Activated naive CD4-positive, alpha-beta T cell (primary cell): ENCODE measurements at places on chromosomes 11 and 22.

DNA sequence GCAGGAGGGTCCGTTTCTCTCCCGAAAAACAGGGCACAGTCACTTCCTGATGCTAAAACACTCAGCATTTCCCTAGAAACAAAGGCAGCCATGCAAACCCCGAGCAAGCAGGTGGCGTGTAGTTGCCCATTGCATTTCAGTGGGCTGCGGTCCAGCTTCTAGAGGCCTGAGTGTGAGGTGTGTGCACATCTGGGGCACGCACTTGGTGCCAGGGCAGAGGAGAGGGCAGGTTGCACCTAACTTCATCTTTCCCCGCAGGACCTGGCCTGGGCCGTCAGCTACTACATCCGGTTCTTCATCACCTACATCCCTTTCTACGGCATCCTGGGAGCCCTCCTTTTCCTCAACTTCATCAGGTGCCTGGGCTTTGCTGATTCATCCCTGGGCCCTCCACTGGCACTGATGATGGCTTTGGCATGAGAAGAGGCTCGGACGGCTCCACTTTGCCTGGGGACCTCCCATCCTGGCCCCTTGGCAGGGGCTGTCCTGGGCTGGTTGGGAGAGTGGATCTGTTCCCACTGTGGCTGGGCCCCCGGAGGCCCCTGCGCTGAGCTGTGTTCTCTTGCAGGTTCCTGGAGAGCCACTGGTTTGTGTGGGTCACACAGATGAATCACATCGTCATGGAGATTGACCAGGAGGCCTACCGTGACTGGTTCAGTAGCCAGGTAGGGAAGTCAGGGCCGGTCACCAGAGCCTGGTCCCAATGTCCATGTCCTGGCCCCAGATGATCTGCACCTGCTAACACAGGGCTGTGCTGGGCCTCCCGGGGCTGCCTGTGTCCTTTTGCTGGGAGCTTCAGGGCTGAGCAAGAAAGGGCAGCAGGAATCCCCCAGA, 28.4 kb downstream of the FADS3 start:
- DNase-seq = no peak

DNA sequence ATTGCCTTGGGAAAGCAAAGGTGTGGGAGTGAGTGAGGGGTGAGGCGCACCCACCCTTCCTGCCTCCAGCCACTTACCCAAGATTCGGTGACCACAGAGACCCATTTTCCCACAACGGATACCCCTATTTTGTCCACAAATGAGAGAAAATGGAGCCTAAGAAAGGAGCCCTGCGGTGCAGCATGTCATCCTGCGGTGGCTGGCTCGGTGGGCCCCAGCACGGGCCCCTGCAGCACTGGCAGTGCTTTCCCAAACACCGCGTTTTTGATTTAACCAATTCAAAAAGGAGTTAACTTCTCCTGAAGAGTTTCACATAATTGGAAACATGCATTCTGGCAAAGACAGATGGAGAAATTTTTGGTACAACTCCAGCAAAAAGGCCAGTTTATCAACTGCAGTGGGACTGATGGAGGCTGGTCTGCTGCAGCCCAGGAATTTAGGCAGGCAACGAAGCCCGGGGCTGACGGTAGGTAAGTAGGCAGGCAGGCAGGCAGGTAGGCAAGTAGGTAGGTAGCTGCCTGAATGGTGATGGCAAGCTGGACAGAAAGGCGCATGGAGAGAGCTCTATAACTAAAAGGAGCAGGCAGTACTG, 84.2 kb downstream of the FDX1 start:
- no peak for DNase-seq

GRCh38 chr11:9176550-9176949, 85.2 kb upstream of the SCUBE2 start:
- no peak for DNase-seq

DNA sequence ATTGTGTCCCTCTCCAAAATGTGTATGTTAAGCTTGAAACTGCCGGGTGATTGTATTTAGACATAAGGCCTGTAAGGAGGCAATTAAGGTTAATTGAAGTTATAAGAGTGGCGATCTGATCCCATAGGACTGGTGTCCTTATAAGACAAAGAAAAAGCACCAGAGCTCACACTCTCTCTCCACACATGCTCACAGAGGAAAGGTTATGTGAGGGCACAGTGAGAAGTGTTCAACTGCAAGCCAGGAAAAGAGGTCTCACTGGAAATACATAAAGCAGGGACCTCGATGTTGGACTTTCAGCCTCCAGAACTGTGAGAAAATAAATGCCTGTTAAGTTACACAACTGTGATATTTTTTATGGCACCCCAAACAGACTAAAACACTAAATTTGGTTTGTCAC, 1233.8 kb upstream of the CNTN5 start:
- DNase-seq = no peak

GRCh38 chr22:43109511-43109910, 1.0 kb upstream of the BIK start:
- no peak for DNase-seq

DNA sequence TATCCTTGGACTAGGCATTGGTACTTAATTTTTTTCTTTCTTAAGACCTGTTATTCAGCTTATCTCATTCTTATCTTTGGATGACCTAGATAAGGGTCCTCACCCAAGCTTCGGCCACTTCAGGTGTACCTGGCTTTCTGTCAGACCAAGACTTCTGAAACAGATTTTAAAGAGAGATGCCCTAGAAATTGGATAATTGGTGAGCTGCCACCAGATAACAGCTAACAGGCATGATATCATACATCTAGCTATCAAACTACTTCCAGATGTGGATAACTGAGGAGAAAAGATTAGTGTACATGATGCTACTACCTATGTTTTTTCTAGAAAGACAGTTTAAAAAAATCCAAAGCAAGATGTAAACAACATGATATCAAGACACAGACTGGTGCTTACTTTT, 52.9 kb downstream of the FZD4 start:
- no peak for DNase-seq

GRCh38 chr11:98180511-98180910, 840.2 kb upstream of the CNTN5 start:
- DNase-seq = no peak

DNA sequence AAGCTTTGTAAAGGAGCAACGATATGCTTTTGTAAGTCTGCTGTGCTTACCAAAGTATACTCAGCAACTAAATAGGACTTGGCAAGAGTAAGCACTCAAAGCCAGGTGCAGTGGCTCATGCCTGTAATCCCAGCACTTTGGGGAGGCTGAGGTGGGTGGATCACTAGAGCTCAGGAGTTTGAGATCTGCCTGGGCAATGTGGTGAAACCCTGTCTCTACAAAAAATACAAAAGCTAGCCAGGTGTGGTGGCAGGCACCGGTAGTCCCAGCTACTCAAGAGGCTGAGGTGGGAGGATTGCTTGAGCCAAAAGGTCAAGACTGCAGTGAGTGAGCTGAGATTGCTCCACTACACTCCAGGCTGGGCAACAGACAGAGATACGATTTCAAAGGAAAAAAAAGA, 67.5 kb downstream of the PAK1 start:
- no peak for DNase-seq

DNA sequence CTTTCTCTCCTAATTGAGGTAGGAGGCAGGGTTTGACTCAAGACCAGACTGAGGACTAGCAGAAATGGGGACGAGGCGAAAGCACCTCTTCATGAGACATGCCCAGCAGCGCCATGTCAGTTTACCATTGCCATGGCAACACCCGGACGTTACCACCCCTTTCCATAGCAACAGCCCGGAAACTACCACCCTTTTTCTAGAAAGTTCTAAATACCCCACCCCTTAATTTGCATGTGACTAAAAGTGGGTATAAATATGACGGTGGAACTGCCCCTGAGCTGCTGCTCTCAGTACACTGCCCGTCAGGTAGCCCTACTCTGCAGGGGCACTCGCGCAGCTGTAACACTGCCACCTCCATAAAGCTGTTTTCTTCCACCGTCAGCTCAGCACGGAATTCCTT, 5.9 kb upstream of the RAC2 start:
- no peak for DNase-seq

GRCh38 chr11:133323354-133323753, 208.9 kb downstream of the OPCML start:
- no peak for DNase-seq

- peak; percentile 27 for DNase-seq
Measured at GRCh38 chr11:75428281-75428724, 4.7 kb downstream of the KLHL35 start.

DNA sequence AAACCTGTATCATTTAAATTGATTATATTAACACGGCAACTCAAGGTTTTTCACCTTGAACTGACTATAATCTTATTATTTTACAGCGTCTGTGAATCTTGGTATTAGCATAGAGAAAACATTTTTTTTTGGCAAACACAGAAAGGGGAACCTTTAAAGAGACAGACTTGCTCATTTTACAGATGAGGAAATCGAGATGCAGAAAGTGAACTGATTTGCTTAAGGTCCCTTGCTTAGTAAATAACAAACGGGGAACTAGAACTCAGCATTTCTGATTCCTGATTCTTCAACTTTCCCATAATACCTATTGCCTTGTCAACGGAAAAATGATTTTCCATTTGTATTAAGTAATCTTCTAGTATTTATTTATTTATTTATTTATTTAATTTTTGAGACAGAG, 33.2 kb upstream of the CECR2 start:
- no peak for DNase-seq

DNA sequence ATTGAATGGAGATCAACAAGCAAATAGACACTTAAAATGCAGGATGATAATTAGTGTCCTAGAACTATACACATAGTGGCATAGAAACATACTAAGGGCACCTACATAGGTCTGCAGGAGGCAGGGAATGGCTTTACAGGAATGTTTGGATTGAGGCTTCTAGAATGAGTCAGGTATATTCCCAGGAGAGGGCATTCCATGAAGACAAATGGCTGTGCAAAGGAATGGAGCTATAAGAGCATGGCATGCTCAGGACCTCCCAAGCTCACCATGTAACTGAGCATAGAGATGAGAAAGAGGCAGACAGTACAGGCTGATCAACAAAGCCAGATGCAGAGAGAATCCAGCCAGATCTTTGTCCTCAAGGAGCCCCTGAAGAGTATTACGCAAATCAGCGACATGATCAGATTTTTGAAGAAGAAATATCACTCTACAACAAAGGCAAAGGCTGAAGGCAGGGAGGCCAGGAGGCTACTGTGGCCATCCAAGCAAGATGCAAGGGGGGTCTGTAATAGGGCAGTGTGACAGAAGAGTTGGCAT, 211.1 kb upstream of the MTNR1B start:
- DNase-seq = no peak

DNA sequence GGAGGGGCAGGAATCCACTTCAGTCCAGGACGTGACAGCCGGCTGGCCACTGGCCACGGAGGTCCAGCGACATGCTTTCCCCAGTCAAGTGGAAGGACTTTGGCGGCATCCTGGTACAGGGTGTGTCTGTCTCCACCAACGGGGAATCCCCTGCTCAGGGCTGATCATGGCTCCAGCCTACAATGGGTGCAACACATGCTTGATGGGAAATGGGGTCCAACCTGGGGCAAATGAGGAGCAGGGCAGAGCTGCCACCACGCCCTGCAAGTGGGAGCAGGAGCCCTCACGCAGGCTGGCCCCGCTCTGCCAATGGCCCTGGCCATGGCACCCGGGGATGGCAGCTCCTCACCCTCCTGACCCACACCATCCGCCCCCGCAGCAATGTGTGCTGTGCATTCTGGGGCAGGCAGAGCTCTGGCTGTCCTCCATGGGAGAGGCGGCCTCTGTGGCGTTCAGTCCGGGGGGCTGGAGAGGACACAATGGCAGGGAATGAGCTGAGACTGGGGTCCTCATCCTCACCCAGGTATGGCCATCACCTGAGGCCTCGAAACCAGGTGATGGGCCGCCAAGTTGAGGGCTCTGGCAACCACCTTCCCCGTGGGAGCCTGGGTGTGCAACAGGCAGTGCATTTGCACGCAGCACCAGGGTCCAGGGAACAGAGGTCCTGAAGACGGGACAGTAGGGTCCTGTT, 5.8 kb upstream of the SEPTIN5 start:
- DNase-seq = no peak

DNA sequence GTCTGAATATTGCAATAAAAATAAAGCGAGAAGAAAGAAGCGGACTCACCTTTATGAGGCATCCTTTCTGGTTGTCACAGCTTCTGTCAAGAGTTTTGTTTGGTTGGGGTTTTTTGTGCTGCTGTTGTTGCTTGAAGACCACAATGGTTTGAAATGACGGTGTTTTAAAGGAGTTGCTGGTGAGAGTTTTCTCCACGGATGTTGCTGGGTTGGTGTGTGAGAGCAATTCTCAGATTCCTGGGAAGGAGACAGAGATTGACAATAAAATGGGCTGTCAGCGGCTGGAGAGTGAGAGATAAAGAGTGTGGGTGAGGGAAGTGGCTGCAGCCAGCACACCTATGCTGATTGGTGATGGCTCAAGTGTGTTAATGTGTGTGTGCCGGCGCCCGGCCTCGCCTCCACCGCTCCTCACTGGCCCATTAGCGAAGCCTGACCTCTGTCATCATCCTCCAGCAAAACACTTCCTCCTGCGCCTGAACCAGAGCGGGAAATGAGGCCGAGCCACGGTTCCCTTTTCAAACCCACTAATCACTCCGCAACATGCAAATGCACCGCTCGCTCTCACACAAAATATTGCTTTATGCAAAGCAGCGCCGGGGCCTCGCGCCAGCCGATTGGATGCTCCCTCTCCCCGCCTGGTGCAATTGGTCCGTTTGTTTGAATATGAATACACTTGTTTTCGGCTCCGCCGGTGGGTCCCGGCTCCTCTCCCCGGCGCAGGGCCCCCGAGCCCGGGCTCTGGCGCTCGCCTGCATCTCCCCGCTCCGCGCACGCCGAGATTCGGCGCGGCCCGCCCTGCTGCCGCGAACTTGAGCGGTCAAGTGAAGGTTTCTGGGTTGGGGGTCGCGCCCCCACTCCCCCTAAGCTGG, at the start of gene PAX6:
TSS of gene PAX6 (minus strand) at position 544 of the 869 bp plus-strand sequence. CDS start 4,911 bp downstream, outside the sequence.
- no peak for DNase-seq

DNA sequence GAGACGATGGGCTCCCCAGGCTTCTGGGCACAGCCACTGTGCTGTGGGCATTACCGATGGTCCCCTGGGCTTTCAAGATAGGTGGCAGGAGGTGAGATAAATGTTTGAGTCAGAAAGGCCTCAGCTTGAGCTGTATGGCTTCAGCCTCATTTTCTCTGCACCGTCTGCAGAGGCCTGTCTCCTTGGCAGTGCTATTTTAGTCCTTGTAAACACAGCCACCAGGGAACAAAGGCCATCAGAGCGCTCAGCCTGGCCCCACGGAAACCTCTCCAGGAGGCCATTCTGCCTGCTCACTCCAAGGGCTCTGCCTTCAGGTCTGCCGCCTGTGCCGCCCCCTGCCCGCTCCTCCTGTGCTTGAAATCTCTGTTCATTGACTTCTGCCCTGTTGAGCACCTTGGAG, 1424.9 kb downstream of the TBC1D22A start:
- no peak for DNase-seq

GRCh38 chr11:73213196-73214143, 4.6 kb upstream of the P2RY2 start:
- no peak for DNase-seq

- no peak for DNase-seq
Measured at GRCh38 chr11:120657306-120658070, 145.9 kb downstream of the GRIK4 start.
